ENCODE measurements at places on chromosomes 2 and 18.

- no peak for DNase-seq
Measured at GRCh38 chr2:69437751-69438154, 518 bp upstream of the NFU1 start.

DNA sequence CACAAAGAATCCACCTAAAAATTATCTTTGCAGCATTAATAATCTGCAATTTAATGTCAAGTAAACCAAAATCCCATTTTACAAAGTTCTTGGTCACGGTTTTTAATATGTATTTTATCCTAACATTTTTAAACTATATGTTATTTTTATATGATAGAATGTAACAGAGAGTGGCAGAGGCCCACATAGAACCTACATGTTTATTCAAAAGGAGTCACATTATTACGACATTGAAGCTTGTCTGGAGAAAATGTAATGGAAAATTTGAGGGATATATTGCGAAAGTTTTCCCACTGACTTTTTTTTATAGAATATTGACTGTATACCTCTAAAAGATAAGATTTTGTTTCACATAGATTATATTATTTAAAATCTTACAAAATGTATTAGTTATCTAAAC is 89.7 kb upstream of the COL3A1 start:
- no peak for DNase-seq

DNA sequence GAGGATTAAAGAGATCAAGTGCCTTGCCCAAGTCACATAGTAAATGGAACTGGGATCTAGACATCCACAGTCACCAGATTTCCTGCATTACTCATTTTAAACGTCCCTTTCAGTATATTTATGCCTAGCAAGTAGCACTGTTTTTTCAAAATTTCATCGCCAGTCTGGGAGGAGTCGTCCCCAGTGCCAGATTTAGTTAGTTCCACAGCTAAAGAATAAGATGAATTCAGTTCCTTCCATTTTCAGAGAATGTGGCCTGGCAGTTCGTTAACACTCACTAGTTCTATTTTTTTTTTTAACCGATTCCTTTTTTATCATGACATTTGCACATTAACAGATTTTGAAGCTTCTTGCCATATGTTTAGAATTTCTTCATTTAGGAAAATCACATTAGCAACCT is 11.2 kb downstream of the GRP start:
- no peak for DNase-seq

GRCh38 chr2:122528958-122529705 is 773.7 kb downstream of the TSN start:
- no peak for DNase-seq

- no peak for DNase-seq
Measured at GRCh38 chr2:239346676-239347075, 54.1 kb downstream of the HDAC4 start.

- no peak for DNase-seq
Measured at GRCh38 chr2:169702996-169703395, 8.7 kb downstream of the PHOSPHO2 start.

- DNase-seq, result no peak
Measured at GRCh38 chr2:179876266-179876665, 14.9 kb upstream of the ZNF385B start.

DNA sequence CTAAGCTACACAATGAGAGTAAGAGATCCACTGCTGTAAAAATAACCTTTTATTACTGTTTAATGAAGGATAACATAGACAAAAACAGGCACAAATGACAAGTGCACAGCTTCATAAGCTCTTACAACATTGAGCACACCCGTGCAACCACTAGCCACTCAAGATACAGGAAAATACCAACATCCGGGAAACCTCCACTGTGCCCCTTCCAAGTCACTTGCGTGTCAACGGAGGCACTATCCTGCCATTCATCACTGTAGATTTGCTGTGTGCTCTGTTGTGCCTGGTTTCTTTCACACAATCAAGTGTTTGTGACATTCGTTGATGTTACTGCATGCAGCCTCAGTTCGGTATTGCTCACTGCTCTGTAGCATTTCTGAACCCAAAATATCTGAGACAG is 292.9 kb upstream of the MYT1L start:
- no peak for DNase-seq

GRCh38 chr18:56574861-56575260 is 63.5 kb downstream of the TXNL1 start:
- no peak for DNase-seq

DNA sequence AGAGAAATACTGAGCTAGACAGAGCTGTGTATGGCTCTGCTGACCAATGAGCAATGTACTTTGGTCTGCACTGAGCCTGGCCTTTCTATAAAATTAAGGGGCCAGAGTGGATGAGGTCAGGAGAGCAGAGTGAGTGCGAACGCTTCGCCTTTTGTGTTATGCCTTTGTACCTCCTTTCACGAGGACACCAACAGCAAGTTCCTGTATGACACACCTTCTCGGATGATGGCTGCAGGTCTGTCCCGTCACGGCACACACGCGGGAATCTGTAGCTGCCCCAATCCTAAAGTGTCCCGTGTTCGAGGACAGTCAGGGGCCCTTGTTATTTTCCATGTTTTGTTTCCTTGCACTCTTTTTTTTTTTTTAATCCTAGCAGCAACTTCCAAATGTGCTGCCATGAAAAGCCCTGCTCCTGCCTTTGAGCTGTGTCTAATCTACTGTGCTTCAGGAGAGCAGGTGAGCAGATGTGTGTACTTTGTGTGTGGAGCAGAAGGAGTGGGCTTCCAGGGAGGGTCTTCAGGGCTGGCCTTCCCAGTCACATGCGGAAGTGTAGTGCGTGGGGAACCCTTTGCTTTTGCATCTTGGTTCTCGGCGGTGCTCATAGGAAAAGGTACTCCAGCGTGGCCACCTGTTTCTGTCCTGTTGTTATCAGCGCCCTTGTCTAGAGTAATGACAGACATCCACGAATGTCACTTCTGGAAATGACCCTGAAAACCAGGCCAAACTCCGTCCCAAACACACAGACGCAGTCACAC is 213.2 kb downstream of the NDUFA10 start:
- DNase-seq, result no peak

GRCh38 chr2:180716186-180717180 is 263.9 kb upstream of the UBE2E3 start:
- DNase-seq, result no peak

- no peak for DNase-seq
Measured at GRCh38 chr18:50662177-50662576, 102.3 kb downstream of the MAPK4 start.

- no peak for DNase-seq
Measured at GRCh38 chr18:23857756-23858155, 156.8 kb upstream of the TTC39C start.

GRCh38 chr2:138787053-138787666 is 7.0 kb upstream of the NXPH2 start:
- DNase-seq, result peak; percentile 34

- DNase-seq, result no peak
Measured at GRCh38 chr18:25467226-25467987, 115.4 kb upstream of the ZNF521 start.

- no peak for DNase-seq
Measured at GRCh38 chr18:56487801-56488200, 150.6 kb downstream of the TXNL1 start.

GRCh38 chr2:6674381-6674780 is 191.3 kb downstream of the CMPK2 start:
- DNase-seq, result no peak

DNA sequence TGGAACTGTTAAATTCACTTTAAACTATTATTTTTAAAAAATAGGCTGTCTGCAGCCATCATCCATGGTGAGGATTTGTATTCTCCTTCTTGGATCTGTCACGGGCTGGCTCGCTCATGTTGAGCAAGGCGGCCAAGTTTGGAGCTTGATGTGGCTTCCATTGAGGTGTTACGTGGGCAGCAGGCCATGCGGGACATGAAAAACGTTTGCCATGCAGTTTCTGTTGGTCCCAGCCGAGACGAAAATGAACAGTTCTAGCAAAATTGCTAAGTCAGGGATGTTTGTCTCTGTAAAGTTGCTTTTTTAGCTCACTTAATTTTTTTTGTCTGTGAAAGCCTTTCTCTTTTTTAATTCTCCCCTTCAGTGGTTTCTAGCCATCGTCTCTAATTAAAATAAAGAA is 70.2 kb upstream of the MGAT5 start:
- no peak for DNase-seq

DNA sequence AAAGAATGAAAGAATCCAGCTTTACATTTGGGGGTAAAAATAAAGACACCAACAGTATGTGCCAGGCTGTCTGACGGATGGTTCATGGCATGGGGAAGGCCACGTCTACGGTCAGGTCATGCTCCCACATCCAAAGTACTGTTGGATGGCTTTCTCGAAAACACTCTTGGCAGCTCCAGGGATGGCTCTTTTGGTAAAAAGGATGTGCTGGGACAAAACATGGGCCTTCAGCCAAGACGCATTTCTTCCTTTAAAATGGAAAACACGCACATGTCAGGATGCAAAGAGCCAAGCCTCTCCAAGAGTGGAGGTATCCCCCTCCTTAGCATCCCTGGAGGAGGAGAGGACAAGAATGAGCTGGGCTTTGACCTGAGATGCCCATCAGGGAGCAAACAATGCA is 376.5 kb upstream of the KLHL29 start:
- DNase-seq, result no peak

- DNase-seq, result no peak
Measured at GRCh38 chr2:62229082-62229605, 33.2 kb downstream of the B3GNT2 start.

DNA sequence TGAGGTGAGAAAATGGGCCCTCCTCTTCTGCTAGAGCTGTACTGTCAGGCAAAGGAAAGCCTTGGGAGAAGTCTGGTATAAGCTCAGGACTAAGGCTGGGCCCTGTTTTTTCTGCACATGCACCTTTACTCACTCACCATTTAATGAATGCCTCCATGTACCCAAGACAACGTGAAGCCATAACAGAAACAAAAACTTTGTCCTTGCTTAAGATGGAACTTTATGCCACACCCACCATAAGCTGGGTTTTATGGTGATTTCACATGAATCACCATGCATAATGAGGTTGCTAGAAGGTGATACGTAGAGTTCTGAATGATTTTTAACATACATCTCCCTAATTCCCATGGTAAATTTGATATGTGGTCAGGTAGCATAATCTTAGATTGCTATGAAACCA is 63.7 kb upstream of the CYP26B1 start:
- DNase-seq, result peak; percentile 21

- DNase-seq, result no peak
Measured at GRCh38 chr2:241334813-241335212, 19.1 kb downstream of the SEPTIN2 start.

GRCh38 chr2:88832311-88832991 is 141.0 kb downstream of the RPIA start:
- DNase-seq, result no peak

DNA sequence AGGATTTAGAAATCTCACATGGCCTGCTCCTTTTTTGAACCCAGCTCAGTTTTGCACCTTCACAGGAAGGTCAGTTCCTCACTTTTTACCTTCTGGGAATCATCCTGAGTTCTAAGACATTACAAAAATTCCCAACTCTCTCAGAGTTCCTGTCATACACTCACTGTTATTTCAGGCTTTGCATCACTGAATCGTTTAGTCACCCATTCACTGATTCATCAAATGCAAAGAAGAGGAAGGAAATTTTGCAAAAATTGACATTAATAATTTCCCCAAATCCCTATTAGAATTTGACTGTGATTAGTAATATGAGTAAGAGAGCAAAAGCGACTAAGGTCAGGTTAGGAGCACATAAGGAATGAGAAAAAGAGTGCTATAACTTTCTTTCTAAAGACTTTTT is 197.5 kb downstream of the PDE1A start:
- no peak for DNase-seq

- no peak for DNase-seq
Measured at GRCh38 chr2:171316220-171316619, 117.6 kb downstream of the METTL8 start.

GRCh38 chr2:37711831-37712230 is 40.4 kb upstream of the CDC42EP3 start:
- DNase-seq, result no peak

DNA sequence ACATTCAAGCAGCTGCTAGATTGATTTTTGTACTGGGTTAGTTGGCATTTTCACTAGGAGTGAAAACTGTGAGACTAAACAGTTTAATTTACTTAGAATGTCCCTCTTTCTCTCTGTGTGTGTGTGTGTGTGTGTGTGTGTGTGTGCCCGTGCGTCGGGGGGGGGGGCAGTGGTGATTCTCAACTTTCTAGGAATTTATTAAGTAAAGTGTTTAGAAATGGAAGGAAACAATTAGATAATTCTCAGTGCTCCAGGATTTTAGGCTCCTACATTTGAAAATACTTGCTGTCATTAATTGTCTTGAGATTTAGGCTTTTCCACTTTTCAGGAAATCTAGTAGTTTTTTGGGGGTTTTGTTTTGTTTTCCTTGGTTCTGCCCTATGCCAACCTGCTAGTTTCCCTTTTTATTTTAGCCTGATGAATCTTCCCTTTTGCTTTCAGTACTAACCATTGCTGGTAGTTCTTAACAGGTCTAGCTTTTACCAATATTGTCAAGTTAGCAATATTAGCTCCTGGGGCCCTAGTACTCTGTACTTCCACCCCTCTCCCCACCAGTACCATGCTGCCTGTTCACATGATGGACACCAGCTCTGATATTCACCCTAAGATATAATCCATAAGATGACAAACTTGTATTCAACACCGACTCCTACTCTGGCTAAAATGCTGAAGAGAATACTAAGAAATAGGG is 4.9 kb downstream of the EPAS1 start:
- DNase-seq, result no peak

- no peak for DNase-seq
Measured at GRCh38 chr18:48131042-48131441, 200.6 kb upstream of the SMAD2 start.

DNA sequence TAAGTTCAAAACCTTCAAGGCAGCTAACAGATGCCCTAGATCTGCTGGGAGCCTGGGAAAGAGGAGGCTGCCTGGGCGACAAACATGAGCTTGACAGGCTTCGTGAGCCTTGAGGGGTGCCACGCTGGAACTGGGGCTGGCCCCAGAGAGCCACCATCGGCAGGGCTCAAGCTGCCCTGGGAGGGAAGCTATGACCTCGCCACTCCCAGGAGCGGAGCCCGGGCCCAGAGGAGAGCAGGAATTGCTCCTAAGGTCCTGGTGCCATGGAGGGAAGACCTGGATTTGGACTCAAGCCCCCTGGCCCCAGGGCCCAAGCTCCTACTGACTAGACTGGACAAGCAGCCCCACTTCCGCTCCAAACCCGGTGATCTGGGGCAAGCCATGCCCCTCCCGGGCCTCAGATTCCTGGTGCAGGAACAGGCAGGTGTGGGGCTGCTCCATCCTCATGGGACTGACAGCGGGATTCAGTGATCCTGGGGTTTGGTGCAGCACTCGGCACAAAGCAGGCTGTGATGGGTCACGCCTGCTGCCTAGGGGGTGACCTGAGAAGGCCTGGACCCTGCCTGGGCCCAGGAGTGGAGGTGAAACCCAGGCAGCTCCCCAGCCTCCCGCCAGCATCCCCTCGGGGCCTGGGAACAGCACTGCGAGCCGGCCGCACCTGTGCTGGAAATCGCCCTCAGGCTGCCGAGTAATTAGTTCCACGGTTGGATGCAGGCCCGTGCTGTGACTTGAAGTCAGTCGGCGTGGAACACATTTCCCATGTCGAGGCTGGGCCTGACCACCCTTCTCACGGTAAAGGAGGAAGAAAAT is 246.9 kb downstream of the NDUFA10 start:
- no peak for DNase-seq

DNA sequence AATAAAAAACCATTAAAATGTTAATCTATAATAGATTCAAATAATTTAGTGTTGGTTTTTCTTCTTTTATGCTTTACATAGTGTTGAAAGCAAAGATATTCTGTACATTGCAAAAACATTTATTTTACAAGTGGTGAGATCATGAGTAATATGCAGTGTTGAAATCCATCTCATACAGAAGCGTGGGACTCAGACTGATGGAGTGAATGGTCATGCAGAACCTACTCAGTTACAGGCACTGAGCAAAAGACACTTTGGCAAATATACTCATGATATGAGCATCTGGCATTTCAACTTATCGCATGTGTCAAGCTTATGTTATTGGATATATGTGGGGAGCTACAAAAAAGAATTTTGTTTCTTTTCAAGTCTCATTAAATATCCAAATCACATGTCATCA is 620.2 kb upstream of the NETO1 start:
- no peak for DNase-seq

Data from LoVo (cell line).